Epithelial cell of proximal tubule (primary cell): ENCODE measurements at places on chromosomes 4 and X. TPM values are rescaled to one million over a fixed set of nuclear protein-coding genes. Genes with fewer than 3 reads are reported as not detected.

The ENOX2 gene
- total RNA-seq = 6.5 and 8.1 TPM in 2 replicates

The RHOH gene
- total RNA-seq = not detected in 2 replicates

The HSFX2 gene
- total RNA-seq = not detected in 2 replicates

The MGAT4D gene
- total RNA-seq = not detected in 2 replicates
